Motor neuron (in vitro differentiated cells): ENCODE measurements at places on chromosomes 13 and 19. TPM values are rescaled to one million over a fixed set of nuclear protein-coding genes. Genes with fewer than 3 reads are reported as not detected.

AZU1 gene
- total RNA-seq, result 0.47 and 0.82 TPM in 2 replicates

VSTM2B gene
- total RNA-seq, result 7.2 and 8.8 TPM in 2 replicates

BBC3 gene
- 14.4 and 19.8 TPM in 2 replicates for total RNA-seq

AKT2 gene
- 99.9 and 107 TPM in 2 replicates for total RNA-seq

ZNF99 gene
- total RNA-seq, result 0.27 TPM in 1 of 2 replicates, not detected in the other

THSD8 gene
- total RNA-seq, result 1.5 TPM in 1 of 2 replicates, not detected in the other

ZNF726 gene
- total RNA-seq, result 3.2 and 4.2 TPM in 2 replicates

KLF2 gene
- not detected in 2 replicates for total RNA-seq

ZNF563 gene
- 0.81 and 1.1 TPM in 2 replicates for total RNA-seq

ZNF135 gene
- total RNA-seq, result 0.09 and 1.5 TPM in 2 replicates

SPACA4 gene
- not detected in 2 replicates for total RNA-seq

IRGC gene
- total RNA-seq, result 0.39 and 0.81 TPM in 2 replicates

KLK15 gene
- 0.58 and 0.90 TPM in 2 replicates for total RNA-seq

ZNF813 gene
- total RNA-seq, result 2.3 and 2.4 TPM in 2 replicates

PDS5B gene
- total RNA-seq, result 52.6 and 72.3 TPM in 2 replicates

PNMA8A gene
- total RNA-seq, result 44.0 and 45.8 TPM in 2 replicates

PDCD5 gene
- total RNA-seq, result 120 and 136 TPM in 2 replicates

RDH8 gene
- not detected in 2 replicates for total RNA-seq

GNA15 gene
- total RNA-seq, result 0.42 TPM in 1 of 2 replicates, not detected in the other

ZNF28 gene
- total RNA-seq, result 39.0 and 41.5 TPM in 2 replicates

ARHGAP45 gene
- 4.6 and 5.2 TPM in 2 replicates for total RNA-seq

SPRED3 gene
- 2.0 and 3.0 TPM in 2 replicates for total RNA-seq

IGFL1 gene
- 0.85 TPM in 1 of 2 replicates, not detected in the other for total RNA-seq

TYROBP gene
- 0.76 TPM in 1 of 2 replicates, not detected in the other for total RNA-seq

EGLN2 gene
- total RNA-seq, result 82.7 and 84.1 TPM in 2 replicates

GRK1 gene
- 0.26 and 0.38 TPM in 2 replicates for total RNA-seq

ZNF90 gene
- 2.4 and 2.5 TPM in 2 replicates for total RNA-seq

TMIGD2 gene
- total RNA-seq, result not detected in 2 replicates

LMTK3 gene
- total RNA-seq, result 0.27 and 2.0 TPM in 2 replicates

NLRP11 gene
- total RNA-seq, result not detected in 2 replicates

CRX gene
- total RNA-seq, result 0.22 and 2.9 TPM in 2 replicates

NANOS3 gene
- total RNA-seq, result 9.0 and 14.9 TPM in 2 replicates
